ENCODE measurements at places on chromosomes 12 and 14.

DNA sequence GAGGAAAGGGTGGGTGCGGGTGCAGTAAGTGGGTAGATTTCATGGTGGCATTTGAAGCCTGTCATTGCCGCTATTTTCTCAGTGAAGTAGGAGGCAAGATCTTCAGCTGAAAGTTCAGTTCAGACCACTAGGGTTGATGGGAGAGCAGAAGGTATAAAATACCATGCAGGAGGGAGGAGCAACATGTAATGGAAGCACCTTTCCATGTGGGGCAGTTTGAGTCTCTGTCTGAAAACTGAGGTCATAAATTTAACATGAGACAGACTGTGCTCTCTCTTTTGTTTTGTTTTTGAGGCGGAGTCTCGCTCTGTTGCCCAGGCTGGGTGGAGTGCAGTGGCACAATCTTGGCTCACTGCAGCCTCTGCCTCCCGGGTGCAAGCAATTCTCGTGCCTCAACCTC lies 22.7 kb downstream of the LRRC74A start:
- no peak for DNase-seq

DNA sequence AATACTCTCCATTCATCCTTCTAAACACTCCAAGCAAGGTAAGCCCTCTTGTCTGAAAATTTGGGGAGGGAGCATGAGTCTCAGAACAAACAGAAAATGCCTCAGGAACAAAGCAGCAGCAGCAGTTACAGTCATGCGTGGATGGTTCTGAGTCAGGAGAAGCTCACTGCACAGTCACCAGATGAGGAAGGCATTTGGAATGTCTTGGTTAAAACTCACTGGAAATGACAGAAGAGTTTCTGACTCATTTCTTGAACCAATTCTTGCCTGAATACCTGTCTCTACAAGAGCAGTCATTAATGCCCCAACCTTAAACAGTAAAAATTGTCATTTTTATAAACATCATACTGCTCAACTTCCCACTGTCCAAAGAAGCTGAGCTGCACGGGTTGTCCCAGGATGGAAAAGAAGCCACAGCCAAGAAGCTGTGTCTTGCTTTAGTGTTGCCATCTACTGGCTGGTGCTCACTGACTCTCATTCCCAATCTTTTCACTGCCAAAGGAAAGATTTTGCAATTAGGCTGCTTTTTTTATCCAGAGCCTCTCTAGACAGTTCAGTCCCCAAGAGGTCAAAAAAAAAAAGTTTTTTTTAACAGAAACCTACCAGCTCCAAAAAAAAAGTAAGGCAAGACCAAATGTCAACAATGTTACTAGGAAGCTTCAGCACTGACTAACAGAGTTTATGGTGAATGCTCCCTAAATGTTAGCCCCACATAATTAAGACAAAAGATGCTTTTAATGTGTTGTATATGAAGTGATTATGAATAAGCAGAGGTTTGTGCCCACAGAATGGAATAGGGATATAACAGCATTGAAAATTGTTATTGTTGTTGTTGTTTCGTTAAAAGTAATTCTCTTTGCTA lies 40.4 kb downstream of the KICS2 start:
- DNase-seq: no peak

GRCh38 chr14:88804035-88804434 lies 11.3 kb upstream of the EML5 start:
- no peak for DNase-seq

- no peak for DNase-seq
Observed at GRCh38 chr12:131521326-131521725, 189.6 kb upstream of the SFSWAP start.

GRCh38 chr14:98935921-98936320 lies 336.1 kb downstream of the BCL11B start:
- DNase-seq: no peak

DNA sequence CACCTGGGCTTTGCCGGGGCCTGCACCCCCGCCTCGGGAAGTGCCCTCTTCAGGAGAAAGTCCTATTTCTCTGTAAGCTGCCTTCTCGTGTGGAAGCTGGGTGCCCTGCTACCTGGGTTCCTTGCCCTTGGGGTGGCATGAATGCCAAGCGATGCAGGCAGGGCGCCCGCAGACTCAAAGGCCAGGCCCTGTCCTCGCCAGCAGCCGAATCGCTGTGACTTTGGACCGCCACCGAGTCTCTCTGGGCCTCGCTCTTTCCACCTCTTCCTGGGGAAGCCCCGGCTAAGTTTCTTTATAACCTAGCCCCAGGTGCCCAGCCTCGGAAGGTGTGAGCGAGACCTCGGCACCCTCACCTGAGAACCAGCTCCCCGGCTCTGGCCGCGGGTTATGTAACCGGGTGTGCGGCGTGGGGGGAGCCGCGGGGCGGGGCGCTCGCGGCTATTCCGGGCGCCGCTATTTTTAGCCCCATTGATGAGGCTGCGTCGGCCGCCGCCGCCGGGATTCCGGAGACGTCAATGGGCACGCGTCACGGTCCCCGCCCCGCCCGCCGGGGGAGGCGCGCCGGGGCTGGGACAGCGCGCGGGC lies 14.6 kb upstream of the NR4A1 start:
- DNase-seq: peak; percentile 62

GRCh38 chr12:3363608-3364007 lies 127.4 kb upstream of the PRMT8 start:
- no peak for DNase-seq

DNA sequence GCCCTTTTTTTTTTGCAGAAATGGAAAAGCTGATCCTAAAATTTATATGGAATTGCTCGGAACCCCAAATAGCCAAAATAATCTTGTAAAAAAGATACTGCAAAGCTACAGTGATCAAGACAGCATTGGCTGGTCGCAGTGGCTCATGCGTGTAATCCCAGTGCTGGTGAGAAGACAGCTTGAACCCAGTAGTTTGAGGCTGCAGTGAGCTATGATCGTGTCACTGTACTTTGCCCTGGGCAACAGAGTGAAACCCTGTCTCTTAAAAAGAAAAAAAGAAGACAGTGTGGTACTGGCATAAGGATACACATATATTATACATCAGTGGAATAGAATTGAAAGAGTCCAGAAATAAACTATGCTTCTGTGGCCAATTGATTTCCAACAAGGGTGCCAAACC lies 5.4 kb downstream of the ITGB7 start:
- DNase-seq: no peak

DNA sequence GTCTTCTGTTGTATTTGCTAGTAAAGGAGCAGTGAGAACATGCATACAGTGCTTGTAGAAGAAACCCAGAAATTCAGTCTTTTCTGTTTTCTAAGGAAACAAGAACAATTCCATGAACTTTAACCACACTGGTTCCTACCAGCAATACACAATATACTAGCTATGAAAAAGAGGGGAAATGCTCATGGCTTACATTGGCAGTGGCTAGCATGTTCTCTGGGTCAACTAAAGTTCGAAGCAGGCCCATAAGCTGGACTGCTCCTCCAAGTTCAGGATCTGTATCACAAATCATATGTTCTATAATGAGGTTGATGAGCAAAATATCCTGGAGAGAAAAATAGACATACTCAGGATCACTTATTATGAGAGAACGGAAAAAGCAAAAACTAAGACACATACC lies 37.1 kb downstream of the PPP4R3A start:
- no peak for DNase-seq

- no peak for DNase-seq
Observed at GRCh38 chr14:76867516-76868453, 41.6 kb downstream of the LRRC74A start.

DNA sequence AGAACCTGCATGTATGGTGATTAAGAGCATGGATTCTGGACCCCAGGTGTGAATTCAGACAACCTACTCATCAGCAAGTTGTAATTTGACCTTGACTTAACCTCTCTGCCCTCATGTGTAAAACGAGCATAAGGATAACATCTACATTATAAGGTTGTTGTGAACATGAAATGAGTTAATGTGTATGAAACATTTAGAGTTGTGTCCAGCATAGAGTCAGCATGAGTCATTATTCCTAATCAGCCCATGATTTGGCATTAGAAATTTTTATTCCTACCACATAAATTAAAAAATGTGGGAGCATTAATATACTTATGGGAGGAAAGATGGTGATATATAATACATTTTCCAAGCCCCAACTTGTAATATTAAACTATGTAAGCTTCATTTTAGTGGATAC lies 95.9 kb upstream of the DDHD1 start:
- DNase-seq: no peak

DNA sequence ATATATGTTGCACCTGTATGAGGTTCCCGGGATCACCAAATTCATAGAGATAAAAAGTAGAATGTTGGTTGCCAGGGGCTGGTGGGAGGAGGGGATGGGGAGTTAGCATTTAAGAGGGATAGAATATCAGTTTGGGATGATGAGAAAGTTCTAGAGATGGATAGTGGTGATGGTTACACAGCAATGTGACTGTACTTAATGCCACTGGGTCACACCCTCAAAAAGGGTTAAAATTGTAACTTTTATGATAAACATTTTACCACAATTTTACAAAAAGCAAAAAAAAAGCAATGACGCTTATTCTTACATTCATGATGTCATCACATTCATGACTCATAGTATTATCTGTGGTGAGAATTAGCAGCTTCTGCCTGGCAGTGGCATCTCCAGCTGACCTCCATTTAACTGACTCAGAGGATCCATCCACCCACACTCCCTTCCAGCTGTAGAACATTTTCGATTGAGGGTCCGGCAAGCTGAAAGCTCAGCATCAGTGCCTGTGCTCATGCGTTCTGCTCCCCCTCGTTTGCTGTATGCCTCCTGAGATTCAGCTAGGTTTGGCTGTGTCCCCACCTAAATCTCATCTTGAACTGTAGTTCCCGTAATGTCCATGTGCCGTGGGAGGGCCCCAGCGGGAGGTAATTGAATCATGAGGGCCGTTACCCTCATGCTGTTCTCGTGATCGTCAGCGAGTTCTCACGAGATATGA lies 64.8 kb upstream of the TMEM260 start:
- no peak for DNase-seq

GRCh38 chr14:58077621-58078020 lies 74.4 kb downstream of the ARMH4 start:
- no peak for DNase-seq

DNA sequence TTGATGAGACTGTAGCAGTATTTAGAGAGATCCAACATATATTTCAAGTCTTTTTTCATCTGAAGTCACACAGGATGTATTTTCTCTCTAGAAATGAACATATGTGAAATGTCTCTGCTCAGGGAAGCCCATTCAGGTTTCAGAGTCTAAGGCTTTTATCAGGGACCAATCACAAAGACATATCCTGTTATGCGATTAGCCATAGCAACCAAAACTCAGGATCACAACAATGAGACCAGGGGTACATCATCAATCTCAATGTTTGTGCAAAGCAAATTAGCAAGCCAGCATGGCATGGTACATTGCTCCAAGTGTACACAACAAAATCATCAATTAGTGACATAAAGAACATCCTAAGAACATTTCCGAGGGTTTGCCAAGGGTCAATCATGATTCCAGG lies 99.2 kb upstream of the AMN1 start:
- no peak for DNase-seq

DNA sequence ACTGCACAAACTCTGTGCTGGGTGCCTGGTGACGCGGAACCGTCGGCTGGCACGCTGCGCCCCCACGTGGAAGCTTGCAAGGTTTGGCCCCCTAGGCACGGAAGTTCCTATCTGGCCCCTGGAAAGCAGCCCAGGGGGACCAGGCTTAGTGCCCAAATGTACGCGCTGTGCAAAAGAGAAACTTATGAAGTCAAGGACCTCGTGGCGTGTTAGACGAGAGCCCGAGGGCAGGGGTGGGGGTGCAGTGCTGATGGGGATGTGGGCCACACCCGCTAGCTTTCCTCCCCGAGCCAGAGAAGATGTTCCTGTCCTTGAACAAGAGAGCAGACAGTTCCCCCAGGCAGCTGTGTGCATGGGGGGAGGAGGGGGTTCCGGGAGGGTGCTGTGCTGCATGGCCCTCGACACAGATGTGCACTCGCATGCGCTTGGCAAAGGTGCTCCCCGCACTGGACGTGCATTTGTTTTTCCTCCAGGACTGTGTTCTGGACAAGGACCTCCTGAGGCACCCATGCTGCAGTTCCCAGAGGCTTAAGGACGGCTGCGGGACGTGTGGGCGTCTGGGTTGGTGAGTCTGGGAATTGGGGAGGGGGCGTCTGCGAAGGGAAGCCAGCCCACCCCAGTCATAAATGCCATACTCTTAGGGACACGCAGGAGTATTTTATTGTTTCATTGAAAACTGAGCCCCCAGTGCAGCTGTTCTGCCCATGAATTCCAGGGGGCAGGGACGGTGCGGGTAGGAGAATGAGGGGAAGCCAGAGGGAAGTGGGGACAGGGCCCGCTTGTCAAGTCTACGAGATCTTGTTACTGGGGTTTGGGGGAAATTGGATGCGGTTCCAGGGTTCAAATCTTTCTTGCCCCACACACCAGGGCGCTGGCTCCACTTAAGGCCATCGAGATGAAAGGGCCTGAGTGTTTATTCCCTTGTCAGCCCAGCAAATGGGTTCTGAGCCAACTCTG lies 80.0 kb downstream of the NTF3 start:
- peak; percentile 41 for DNase-seq

DNA sequence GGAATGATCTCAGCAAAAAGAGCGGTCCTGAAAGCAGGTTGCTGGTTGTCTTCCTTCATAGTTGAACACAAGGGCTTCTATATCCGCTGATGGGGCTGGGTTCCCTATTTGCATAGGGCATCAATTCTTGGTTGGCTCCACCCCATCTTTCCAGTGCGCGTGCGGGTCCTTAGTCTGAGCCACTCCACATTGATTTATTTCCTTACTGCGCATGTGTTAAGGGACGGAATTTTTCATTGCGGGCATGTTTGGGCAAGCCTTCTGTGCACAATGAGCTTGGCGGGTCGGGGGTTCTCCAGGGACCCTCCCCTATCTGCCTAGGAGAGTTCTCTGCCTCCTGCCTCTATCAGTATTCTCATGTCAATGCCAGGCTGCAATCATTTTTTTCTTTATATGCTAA lies 21.2 kb upstream of the DLGAP5 start:
- no peak for DNase-seq

GRCh38 chr12:77120156-77121085 lies 55.1 kb upstream of the E2F7 start:
- DNase-seq: no peak

GRCh38 chr14:33836203-33836899 lies 114.5 kb downstream of the EGLN3 start:
- no peak for DNase-seq

DNA sequence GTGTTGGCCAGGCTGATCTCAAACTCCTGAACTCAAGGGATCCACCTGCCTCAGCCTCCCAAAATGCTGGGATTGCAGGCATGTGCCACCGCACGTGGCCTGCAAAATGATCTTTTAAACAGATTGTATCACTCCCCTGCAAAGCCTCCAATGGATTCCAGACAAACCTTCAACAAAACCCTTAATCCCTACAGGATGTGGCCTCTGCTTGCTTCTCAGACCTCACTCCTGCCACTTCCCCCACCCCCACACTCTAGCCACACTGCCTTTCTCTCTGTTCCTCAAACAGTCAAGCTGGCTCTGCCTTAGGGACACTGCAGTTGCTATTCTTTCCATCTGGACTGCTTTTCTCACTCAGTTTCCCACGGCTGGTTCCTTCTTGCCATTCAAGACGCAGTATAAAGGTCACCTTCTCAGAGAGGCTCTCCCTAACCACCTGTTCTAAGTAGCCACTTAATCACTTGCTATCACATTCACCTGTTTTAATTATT lies 47.3 kb upstream of the TMED10 start:
- DNase-seq: no peak

Measured in liver (tissue), 10 donors.